GM23338 (cell line): ENCODE measurements at places on chromosomes 7 and 10.
A peak's percentile ranks its signal among the peaks of the same experiment; 100 is the strongest.

DNA sequence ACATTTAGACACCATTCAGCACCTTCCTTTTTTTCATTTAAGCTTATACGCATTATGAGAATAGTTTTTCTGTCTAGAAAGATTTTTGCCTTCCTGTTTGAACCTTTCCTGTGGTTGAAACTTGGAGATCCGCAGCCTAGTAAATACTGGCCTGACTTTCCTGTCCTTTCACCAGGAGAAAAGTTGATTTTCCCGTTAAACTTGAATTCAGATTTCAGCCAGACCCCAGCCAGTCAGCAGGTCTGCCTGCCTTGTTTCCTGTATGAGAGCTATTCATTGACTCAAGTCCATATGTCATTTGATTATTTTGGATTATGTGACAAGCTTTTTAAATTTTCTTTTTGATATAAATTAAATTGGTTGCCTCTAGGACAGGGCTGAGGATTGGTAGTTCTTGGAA, 71.5 kb downstream of the EVX1 start:
- peak; percentile 27 for DNase-seq

- DNase-seq: no peak
Observed at GRCh38 chr10:98489561-98490481, 43.1 kb upstream of the HPS1 start.

GRCh38 chr10:42955493-42955889, 121.4 kb upstream of the RET start:
- no peak for DNase-seq

DNA sequence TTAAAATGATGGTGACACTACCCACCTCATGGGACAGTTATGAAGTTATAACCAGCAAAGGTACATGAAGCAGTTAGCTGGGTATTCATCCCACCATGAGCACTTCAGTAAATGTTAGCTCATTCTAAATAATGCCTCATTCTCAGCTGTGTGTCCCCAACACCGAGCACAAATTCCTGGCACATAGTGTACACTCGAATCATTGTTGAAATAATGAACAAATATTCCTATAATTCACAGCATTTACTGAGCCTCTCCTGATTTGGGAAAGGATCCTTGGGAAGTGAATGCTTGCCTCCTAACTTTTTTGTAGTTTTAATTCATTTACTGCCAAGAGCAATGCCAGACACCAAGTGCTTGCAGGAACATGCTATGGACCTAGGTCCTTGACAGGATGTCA, 235.2 kb downstream of the DGKI start:
- no peak for DNase-seq

- DNase-seq: no peak
Observed at GRCh38 chr10:11879387-11880094, 56.4 kb downstream of the PROSER2 start.

DNA sequence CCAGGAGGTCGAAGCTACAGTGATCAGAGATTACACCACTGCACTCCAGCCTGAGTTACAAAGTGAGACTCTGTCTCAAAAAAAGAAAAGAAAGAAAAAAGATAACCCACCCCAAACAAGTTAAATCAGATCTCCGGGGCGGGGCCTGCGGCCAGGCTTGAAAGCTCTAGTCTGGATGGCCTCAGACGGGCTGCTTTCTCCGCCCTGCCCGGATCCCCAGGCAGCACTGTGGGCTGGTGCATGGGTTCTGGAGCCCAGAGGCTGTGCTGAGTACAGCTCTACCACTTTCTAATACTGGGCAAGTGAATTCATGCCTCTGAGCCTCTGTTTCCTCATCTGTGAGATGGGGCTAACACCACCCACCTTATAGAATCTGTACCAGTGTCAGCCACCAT, 83.7 kb downstream of the ZMIZ1 start:
- no peak for DNase-seq

DNA sequence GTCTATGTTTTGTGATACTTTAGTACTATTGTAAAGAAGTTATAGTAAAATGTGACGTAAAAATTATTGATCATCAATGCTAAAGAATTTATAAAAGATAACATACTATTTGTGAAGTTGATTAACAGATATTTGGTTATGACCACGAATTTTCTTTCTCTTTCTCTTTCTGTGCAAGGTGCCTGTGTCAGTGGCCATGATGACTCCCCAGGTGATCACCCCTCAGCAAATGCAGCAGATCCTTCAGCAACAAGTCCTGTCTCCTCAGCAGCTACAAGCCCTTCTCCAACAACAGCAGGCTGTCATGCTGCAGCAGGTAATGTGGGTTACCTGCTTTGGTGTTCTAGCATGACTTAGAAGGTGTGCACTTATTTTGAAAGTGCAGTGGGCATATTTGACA, 213.7 kb downstream of the FOXP2 start:
- no peak for DNase-seq

DNA sequence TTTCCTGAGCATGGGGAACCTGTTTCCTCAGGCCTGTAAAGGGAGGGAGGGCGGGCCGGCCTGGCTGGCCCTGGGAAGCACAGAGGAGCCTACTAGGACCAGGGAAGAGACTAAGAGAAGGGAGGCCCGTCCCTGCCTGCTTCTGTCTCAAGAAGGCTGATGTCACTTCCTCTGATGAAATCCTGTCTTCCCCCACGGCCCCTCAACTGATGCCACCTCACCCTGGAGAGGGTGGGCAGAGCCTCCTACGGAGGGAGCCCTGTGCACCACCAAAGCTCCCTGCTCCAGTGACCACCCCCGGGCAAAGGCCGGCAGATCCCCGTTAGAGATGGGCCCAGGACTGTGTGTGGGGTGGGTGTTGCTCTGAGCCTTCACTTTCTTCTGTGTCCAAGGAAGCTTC, 1.0 kb upstream of the PILRA start:
- no peak for DNase-seq

DNA sequence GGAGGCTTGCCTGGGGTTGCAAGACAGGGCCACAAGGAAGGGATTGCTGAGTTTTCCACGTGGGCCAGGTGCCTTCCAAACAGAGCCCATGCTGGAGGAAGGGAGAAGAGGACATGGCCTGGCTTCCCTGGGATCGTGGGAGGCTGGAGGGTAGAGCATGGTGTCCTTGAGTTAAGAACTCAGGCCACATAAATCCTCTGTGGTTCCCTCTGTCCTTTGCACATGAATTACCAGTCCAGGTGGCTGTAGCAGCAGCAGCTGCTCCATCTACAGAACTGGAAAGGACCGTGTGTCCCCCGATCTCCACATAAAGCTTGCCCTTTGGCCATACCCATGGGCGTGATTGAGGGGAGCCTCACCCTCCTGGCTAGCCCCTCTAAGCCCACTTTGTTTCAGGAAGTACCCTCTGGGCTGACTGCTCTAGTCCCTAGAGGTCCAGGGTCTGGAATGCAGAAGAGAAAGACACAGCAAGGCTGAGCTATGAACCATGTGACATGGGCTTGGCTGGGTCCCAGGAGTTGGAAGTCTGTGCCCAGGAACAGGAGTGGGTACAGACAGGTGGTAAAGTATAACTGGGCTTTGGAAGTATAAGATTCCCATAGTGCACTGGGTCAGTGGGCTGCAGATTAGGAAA, 84.9 kb downstream of the C10orf105 start:
- no peak for DNase-seq

- no peak for DNase-seq
Observed at GRCh38 chr10:43212043-43212721, 54.7 kb downstream of the RASGEF1A start.

- DNase-seq: no peak
Observed at GRCh38 chr7:92963566-92963965, 127.2 kb upstream of the CDK6 start.

- DNase-seq: no peak
Observed at GRCh38 chr10:103835096-103836050, 20.0 kb downstream of the SH3PXD2A start.

GRCh38 chr10:43419997-43420368, 11.0 kb upstream of the HNRNPF start:
- no peak for DNase-seq

DNA sequence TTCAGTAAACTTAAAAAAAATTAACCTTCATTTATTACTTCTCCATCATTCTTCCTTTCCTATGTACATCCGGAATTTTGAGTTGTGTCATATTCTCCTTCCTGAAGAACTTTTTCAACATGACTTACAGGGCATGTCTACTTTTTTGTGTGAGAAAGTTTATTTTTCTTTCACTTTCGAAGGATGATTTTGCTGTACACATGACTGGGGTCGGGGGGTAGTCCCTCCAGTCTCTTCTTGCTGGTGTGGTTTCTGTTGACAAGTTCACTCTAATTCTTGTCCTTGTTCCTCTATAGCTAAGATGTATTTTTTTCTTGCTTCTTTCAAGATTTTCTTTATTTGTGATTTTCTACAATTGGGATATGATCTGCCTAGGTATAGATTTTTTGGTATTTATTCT, 55.8 kb downstream of the INPP5A start:
- DNase-seq: no peak
